Ovary (tissue), 10 donors: ENCODE measurements at places on chromosomes 7 and 10.

DNA sequence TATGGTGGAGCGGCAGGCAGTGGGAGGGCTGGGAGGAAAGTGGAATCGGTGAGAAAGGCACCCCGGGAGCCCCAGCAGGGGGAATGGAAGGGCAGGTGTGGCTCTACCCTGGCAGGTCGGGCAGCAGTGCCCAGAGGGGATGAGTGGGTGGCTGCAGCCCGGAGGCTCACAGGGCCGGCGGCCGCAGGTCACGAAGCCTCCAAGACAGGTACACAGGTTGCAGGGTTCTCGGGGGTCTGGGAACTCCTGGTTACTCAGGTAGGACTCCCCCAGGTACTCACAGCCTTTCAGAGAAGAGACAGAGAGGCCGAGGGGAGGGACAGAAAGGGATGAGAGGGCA, 21.8 kb downstream of the KCP start:
- DNase-seq = peak; percentile 7

DNA sequence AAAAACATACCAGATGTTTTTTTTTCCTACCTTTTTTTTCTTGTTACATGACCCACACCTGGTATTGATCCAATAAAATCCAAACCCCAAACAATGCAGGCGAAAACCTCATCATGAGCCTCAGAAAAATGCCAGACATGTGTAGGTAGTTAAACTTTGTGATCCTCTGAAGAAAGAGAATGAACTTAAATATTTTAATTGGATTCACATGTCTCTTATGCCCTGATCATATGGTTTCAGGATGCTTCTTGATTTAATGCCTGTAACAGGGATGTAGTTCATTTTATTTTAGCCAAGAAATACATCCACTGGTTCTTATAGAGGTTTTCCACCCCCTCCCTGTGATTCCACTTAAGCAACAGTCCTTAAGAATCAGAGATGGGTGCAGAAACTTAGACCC, 451.6 kb downstream of the TYW1 start:
- no peak for DNase-seq

DNA sequence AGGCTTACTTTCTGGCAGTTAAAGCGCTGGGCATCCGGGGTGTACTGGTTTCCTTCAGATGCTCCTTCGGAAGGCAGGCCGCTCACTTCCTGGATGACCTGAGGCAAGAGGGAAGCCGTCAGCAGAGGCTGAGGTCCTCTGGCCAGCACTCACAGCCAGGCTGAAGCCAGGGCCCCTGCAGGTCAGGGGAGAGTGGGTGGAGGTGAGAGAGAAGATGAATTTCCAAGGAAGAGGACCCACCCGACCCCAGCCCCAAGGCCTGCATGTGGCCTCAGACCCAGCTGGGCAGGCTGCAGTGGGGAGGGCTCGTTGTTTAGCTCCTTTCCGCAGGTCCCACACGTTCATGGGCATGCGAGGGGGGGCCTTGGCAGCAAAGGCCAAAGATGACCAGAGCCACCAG, 71.3 kb downstream of the VWA2 start:
- no peak for DNase-seq

DNA sequence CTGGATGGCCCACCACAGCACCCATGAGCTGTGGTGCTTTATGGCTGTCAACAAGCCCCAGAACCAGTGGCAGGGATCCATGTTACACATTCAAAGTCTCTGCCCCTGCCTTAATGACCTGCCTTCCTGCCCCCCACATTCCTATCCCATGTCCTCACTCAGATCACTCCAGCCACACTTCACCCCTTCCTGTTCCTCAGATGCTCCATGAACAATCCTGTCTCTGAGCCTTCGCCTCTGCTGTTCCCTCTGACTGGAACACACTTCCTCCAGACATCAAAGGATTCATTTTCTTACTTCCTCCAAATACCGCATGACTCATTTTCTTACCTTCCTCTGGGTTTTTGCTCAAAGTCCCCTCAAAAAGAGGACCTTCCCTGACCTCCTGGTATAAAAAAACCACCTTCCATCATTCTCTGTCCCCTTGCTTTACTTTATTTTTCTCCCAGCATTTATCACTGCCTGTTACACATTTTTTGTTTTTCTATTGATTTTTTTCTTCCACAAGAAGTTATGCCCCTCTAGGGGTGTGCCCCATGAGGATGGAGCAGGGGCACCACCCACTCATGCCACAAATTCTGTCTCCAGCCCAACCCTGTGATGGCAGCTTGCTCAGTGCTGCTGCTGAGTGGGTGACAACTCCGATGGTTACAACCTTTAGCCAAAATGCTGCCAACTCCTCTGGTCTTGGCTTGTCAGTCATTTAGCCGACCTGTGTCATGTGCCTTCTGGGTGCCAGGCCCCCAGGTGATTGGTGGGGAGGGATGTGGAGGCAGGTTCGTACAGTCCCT, 18.2 kb downstream of the COL13A1 start:
- DNase-seq = no peak

GRCh38 chr7:102813191-102814024, 64.6 kb downstream of the FAM185A start:
- no peak for DNase-seq

DNA sequence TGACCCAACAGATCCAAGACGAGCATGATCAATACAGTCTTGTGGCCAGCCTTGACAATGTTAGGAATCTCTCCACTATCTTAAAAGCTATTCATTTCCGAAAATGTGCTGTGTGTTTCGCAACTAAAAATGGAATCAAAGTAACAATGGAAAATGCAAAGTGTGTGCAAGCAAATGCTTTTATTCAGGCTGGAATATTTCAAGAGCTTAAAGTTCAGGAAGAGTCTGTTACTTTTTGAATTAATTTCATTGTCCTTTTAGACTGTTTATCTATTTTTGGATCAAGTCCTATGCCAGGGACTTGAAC, 24.3 kb upstream of the TIAL1 start:
- no peak for DNase-seq

DNA sequence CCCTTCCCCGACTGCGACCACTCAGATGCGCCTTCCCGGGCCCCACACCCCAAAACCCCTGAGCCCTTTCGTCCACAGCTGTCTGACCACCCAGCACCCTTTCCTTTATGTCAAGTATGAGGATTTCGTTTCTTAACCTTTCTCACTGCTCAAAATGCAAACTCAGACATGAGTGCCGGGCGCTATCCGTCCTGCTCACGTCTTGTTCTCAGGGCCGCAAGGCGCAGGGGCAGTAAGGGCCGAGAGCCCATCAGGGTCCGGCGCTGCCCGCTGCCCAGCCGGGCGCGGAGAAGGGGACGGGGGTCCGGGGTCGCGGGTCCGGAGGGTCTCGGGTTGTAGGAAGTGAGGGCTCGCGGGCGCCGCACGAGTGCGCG, 670 bp upstream of the RBM33 start:
- no peak for DNase-seq

DNA sequence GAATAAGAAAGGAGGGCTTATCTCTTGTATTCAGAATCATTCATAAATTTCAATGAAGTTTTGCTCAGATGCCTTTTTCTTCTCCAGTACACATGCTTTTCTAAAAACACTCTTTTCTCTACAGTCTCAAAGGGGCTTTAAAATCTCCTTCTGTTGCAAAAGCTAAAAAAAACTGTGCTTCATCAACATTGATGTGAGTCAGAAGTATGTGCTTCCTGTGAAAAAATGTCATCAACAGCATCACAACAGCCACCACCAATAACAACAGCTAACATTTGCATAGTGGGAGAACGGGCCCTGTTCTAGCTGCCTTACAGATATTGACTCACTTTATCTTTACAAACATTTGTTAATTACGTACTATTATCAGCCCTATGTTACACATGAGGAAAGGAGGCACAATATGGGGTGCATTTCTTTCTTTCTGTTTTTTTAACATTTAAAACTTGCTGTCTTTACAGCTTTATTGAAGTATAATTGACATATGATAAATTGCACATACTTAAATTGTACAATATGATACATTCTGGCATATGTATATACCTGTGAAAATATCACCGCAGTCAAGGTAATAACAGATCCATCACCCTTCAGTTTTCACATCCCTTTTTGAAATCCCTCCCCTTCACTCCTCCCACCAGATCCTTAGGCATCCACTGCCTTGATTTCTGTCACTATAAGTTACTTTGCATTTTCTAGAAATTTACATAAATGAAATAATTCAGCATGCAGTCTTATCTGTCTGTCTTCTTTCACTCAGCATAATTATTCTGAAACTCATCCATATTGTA, 1605.4 kb upstream of the LRRTM3 start:
- no peak for DNase-seq

DNA sequence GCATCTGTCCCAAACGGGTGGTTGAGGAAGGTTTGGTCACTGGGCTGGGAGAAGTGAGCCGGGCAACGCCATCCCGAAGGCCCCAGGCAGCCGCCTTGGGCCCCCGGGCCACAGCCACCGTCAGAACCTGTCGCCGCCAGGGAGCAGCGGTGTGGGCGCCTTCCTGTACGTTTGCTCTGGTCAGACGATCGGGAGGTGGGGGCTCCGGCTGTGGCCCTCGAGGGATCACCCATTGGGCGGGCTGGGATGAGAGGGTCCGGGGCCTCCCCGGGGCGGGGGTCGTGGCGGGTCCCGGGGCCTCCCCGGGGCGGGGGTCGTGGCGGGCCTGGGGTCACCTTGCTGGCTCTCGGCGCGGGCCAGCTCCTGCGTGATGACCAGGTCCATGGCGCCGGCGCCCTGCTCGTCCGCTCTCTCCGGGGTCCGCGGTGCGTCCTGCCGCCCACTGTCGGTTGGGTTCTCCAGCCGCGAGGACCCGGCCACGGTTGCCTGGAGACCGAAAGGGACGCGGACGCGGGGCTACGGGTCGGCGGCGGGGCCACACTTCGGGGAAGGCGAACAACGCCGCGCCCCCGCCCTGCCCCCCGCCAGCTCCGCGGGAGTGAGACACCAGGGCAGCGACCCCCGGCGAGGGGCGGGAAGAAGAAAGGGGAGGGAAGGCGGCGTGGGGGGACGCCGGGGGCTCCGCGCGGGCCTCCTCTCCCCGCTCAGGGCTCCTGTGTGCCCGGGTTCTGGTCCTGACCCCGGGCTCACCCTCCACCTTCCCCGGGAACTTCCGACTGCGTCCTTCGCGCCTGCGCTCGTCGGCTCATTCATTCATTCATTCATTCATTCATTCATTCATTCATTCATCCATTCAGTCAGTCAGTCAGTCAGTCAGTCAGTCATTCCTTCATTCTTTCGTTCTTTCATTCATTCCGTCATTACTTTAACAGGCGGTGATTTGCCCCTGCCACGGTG, at the start of gene CFAP46:
Gene CFAP46, minus strand, starts transcription at position 470 of the 957 bp plus-strand sequence. Its CDS starts 86 bp downstream, at position 384.
- DNase-seq = peak; percentile 74

DNA sequence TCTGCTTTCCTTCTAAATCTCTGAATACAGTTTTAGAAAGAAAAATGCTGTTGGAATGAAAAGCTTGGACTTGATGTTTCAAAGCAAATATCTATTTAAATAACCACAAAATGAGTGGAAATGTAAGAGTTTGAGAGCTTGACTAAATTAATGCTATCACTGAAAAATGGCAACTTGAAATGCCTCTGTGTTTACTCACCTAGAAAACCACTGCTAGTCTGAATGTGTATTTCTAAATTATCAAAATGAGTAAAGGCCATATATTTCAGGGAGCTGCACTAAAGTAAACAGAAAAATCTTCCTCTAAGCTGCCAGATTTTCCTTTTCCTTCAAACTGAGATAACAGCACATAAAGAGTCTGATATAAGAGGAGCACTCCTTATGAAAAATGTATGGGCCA, 87.9 kb downstream of the DPY19L1 start:
- DNase-seq = no peak

DNA sequence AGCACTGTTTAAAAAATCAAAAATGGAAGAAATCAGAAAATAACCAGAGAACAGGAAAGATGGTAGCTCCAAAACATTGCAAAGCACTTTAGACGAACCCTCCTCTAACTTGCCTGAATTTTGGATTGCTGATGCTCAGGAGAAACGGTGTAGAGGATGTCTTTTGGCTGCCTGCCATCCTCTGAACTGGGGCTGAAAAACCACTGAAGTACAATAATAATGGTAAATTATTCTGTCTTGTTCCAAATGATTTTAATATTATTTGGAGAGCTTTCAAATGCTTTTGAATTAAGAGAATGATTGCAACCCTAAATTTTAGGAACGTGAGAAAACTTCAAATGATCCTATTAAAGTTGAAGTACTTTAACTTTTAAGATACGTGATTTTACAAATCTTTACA, 167.3 kb upstream of the SLC13A1 start:
- DNase-seq = no peak

DNA sequence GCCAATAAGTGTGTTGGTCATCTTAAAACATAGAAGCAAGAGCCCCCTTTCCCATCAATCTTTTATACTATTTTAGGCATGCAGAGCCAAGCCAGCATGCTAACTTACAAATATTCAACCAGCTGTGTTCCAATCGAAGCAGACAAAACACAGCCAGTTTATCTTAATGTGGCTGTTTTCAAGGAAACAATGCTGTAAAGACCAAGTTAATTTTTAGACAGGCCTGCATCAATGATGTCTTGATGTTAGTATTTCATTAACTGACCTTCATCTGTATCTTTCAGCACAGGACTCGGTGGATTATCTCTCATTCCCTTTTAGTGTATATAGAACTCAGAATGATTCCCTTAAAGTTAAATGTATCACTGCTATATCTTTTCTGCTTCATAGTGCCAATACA, 262.0 kb upstream of the ZWINT start:
- no peak for DNase-seq

DNA sequence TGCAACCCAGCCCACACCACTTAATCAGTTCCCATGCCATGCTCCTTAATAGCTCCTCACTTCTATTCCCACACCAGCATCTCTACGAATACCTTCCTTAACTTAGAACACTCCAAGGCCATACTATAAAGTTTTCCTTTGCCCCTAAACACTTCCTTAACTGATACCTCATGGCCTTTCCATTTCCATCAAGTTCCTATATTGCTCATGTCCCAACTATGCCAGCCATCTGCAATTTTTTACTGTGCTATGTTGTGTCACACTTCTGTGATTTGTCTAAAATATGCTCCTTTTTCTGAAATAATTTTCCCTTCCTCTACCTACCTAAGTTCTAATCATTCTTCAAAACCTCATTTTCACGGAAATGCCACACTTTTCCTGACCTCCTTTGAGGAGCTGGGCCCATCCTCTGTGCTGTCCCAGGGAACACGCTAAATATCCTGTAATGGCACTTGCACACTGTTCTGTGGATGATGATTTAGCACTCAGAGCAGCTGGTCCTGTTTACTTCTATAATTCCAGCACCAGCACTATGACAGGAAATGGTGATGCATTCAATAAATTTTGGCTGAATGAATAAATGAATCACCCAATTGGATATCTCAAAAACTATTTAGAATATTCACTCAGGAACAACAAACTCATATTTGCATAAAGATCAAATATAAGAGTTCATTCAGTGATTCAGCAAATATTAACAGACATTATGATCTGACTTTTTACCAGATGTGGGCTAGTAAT, 266.5 kb upstream of the HGF start:
- DNase-seq = no peak

DNA sequence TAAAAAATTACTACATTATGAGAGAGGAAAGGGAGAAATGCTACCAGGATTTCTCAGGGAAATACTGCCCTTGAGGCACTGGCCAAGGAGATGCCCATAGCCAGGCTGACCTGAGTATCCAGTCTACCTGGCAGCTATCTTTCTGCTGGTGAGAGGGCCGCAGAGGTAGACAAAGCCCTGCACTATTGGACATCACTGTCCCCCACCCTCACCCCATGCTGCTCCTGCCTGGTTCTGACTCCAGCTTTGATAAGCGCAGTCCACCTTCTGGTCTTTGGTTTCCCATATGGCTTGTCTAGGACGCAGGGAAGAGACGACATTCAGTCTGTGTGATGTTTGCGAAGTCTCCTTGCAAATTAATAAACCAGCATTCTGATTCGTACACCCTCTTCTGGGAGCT, 3.7 kb downstream of the ITPRIP start:
- peak; percentile 8 for DNase-seq

GRCh38 chr7:46565253-46566096, 644.4 kb upstream of the IGFBP3 start:
- no peak for DNase-seq
